Left cardiac atrium (tissue), 4 donors: ENCODE measurements at places on chromosomes 1 and 21.

GRCh38 chr1:71831646-71832045 is 450.7 kb downstream of the NEGR1 start:
- DNase-seq = no peak

DNA sequence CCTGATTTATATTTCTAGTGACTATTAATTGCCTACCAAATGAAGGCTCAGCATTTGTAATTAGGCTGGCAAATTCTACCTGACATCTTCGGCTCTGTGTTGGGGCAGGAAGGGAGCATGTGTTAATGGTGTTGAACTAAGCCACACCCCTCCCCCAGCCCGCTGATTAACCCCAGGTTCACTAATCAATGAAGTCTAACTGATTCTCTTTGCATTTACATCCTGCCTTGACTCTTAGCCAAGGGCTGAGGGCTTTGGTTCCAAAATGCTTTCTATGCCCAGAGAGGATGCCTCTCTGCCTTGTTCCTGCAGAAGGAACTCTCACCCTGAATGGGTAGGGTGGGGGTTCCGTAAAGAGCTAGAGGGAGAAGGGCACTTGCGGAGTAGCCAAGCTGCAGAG is 393.1 kb downstream of the CAMTA1 start:
- no peak for DNase-seq

- DNase-seq = no peak
Measured at GRCh38 chr1:33563699-33564098, 91.3 kb downstream of the ZSCAN20 start.

DNA sequence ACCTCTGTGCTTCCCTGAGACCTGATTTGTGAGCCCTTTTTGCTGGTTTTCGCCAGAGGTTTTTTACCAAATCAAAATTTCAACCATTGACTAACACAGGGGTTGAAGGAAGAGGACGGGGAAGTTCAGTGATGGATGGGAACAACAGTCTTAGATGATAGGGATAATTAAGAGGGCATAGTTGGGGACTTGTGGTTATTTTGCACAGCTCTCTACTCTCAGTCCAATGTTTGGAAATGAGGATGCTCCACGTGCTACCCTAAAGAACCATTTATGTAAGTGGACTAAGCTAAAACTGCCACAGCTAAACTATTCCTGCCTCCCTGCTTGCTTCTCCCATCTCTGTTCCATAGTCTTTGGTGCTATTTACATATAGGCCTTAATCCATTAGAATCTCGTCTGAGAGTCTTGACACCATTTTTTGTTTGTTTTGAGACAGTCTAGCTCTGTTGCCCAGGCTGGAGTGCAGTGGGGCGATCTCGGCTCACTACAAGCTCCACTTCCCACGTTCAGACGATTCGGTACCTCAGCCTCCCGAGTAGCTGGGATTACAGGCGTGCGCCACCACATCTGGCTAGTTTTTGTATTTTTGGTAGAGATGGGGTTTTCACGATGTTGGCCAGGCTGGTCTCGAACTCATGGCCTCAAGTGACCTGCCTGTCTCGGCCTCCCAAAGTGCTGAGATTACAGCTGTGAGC is 684 bp upstream of the MCL1 start:
- no peak for DNase-seq

DNA sequence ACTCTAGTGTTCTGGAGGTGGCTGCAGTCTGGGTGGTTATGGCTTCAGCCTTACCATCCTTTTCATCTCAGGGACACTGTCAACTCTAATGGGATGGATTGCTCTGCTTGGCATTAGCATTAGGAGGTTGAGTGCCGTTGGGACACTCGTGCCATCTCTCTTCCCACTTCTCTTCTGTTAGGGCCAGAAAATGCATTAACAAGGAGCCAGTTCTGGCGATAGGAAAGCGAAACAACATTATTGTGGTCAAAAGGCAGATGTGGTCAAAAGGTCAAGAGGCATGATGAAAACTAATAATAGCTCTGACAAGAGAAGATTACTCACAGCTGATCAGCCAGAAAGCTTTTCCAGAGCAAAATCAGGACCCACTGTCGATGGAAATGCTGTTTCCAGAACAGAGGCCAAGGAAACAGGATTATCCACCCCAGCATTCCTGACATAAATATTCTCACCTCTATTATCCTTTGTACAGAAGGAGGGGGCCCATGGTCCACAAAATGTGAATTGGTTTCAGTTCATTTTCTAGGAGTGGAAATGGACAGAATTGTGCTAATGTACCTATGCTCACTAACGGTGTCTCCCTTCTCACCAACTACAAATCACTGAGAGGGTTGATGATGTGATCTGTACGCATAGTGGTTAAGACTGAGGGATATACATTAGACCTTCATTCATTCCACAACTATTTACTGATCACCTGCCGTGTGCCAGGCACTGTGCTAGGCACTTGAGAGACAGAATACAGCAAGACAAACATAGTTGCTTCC is 72.0 kb downstream of the ST6GALNAC5 start:
- DNase-seq = no peak

- no peak for DNase-seq
Measured at GRCh38 chr1:198246337-198246736, 89.5 kb downstream of the NEK7 start.

GRCh38 chr1:46180082-46180616 is 3.9 kb upstream of the P3R3URF start:
- DNase-seq = no peak

GRCh38 chr1:2403273-2403672 is 9.1 kb downstream of the PEX10 start:
- no peak for DNase-seq

DNA sequence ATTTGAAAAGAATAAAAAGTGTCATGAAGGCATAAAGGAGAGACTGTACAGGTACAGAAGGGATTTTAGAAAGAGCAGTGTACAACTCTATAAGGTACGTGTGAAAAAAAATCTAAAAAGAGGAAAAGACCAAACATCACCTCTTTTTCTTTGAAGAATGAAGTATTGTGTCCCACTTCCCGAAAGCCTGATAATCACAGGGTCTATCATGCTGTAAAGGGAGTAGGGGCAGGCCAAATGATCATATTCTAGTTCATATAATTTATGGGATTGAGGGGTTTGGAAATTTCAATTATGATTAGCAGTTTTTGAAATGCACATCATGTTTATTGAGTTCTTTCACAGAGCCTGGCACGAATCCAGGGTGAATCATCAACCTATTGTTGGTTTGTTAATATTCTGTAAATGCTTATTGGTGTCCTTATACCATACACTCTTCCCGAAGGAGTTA is 910 bp upstream of the RERE start:
- DNase-seq = peak; percentile 62
